ENCODE measurements at places on chromosomes 6 and 20.

- peak; percentile 31 for DNase-seq
These were observed at the start of gene FOXC1 for GRCh38 chr6:1609648-1610496. Gene FOXC1 (plus strand): TSS chr6:1609915. CDS start chr6:1610446, 531 bp downstream.

DNA sequence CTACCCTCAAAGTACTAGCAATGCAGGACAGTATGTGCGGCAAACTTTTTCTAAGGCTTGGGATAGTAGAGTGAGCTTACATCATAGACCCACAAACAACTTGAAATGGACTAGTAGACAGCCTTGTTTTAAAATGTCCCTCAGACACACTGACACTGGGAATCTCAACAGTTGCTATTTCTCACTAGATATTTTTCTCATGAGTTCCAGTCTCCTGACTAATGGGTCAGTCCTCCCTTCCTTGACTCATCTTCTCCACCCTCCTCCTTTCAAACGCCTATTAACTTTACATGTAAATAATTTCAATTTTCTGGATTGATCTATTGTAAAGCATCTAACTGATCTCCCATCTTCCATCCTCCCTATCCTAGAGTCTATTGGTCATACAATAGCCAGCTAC lies 308.3 kb upstream of the PREP start:
- no peak for DNase-seq

- no peak for DNase-seq
These were observed 46.4 kb downstream of the PRL start for GRCh38 chr6:22250486-22250885.

DNA sequence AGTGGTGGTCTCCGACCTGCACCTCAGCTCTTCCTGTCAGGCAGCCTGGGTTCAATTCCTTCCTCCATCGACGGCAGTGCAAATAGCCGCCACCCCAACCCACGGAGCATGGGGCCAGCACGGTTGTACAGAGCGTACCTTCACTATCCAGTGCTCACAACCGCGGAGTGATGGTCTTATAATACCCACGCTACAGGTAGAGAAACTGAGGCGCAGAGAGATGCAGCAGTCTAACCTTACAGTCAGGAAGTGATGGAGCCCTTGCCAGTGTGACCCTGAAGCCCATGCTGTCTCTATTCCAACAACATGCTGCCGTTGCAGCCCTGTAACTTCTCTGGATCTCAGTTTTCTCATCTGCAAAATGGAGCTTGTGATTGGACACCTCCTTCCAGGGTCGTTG lies 11.0 kb downstream of the SCRT2 start:
- DNase-seq = no peak

DNA sequence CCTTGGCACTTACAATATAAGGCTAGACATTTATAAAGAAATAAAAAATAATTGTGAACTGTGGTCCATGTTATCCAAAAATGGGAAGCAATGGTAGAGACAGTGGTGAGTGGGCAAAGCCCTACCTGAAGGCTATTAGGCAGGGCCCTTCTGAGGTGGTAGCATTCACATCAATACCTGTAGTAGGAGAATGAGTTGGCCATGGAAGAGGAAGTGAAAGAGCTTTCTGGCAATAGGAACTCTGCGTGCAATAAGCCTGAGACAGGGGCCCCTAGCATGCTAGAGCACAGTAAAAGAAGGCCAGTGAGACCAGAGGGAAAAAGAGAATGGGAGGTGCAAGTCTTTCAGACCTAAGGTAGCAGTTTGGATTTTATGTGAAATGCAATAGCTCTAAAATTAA lies 754.5 kb downstream of the PTPRT start:
- peak; percentile 7 for DNase-seq

DNA sequence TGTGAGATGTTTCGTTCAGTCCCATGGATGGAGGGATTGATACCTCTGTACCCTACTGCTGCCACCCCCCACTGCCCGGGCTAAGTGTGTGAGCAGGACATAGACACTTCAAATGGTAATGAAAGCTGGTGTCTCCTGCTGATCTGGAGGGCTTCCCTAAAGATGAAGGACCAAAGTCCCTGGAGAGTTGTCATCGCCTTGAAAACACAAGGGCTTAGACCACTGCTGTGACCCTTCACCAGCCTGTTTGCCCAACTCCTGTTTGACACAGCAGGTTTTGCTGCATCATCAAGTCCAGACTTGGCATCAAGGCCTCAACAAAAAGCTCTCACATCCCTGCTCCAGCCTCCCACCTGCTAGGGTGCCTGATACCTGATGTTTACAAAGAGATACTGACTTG lies 57.9 kb upstream of the FAM8A1 start:
- no peak for DNase-seq

DNA sequence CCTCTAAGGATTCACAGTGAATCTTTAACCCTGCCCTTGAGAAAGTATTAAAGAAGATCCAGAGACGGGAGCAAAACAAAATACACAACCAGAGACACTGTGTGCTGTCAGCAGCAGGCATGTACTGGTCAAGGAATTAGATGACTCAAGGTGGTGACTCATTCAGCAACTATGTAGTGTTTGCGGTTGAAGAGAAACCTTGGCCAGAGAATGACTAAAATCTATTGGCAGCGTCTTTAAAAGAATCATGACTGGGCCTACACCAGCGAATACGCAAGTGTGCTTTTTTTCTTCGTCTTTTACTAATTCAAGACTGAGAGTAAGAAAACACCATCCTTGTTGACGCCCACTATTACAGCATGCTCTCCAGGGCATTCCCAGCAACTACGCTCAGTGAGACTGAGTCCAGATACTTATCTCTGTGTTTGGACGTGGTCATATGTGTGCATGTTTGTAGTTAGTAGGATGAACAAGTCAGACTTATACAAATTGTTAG lies 72.4 kb upstream of the BACH2 start:
- DNase-seq = no peak

DNA sequence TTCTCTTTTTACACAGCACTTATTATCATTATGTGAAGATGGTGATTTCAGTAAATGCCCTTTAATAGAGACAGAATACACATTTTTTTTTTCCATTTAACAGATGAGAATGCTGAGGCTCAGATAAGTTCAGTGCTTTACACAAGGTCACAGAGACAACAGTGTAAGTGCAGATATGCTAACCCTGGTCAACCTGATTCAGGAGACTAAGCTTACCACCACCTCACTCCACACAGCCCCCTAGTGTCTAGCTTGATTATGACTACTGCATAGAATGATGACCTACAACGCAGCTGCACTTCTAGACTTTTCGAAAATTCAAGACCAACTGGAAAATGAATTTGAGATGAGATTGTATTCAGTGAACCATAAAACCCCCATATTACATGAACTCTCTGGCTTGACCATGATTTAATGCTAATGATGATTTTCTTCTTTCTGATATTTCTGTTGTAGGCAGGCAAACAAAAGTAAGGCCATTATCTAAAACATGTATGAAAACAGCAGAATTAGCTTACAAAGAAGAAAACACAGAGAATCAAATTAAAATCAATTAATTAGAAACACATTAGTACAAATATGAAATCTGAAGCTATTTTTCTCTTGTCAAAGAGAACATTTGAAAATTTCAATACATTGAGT lies 212.1 kb upstream of the PHACTR1 start:
- no peak for DNase-seq

GRCh38 chr20:11158146-11158545 lies 484.3 kb upstream of the JAG1 start:
- DNase-seq = no peak

DNA sequence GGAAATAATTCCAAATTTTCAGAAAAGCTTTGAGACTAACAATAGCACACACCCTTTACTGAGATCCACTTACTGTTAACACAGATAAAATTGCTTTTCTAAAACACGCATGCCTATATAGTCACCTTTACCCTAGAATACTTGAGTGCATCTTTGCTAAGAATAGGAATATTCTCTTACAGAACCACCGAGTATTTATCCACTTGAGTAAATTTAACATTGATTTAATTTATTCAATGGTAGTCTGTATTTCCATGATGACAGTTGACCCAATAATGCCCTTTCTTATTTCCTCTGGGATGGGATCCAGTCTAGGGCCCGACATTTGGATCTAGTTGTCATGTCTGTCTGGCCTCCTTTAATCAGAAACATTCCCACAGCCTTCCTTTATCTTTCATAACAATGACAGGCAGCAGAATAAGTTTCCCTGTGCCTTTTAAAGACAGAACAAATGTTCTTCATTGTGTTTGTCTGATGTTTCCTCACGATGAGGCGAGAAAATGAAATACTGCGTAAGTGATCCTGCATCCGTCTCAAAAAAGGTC lies 56.6 kb upstream of the ERVFRD-1 start:
- no peak for DNase-seq

- no peak for DNase-seq
These were observed 23.5 kb downstream of the UCKL1 start for GRCh38 chr20:63932606-63933160.

- no peak for DNase-seq
These were observed 15.3 kb downstream of the RSPO4 start for GRCh38 chr20:986733-987355.

DNA sequence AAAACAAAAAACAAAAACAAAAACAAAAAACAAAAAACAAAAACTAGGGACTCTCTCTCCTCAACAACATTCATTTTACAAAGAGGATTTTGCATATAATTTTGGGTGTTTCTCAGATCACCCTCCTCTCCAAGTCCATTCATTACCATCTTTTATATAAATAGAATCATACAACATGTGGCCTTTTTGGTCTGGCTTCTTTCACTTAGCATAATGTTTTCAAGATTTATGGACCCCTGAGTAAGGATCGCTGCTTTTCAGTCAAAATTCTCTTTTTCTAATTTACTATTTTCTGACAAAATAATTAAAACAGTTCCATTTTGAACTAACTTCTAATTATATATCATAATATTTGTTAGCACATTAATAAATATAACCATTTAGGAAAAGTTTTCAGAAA lies 94.8 kb downstream of the UBE3D start:
- DNase-seq = no peak

- no peak for DNase-seq
These were observed 80.6 kb downstream of the ADGB start for GRCh38 chr6:146679386-146679785.

- DNase-seq = no peak
These were observed 29.0 kb upstream of the MANEA start for GRCh38 chr6:95548188-95548786.

GRCh38 chr20:20201639-20202038 lies 149.3 kb downstream of the CFAP61 start:
- no peak for DNase-seq

- DNase-seq = no peak
These were observed 327.9 kb upstream of the SOX4 start for GRCh38 chr6:21265730-21266044.

- no peak for DNase-seq
These were observed 38.7 kb upstream of the CST5 start for GRCh38 chr20:23918101-23918862.

- DNase-seq = no peak
These were observed 46.0 kb downstream of the NUDT3 start for GRCh38 chr6:34346175-34347119.

DNA sequence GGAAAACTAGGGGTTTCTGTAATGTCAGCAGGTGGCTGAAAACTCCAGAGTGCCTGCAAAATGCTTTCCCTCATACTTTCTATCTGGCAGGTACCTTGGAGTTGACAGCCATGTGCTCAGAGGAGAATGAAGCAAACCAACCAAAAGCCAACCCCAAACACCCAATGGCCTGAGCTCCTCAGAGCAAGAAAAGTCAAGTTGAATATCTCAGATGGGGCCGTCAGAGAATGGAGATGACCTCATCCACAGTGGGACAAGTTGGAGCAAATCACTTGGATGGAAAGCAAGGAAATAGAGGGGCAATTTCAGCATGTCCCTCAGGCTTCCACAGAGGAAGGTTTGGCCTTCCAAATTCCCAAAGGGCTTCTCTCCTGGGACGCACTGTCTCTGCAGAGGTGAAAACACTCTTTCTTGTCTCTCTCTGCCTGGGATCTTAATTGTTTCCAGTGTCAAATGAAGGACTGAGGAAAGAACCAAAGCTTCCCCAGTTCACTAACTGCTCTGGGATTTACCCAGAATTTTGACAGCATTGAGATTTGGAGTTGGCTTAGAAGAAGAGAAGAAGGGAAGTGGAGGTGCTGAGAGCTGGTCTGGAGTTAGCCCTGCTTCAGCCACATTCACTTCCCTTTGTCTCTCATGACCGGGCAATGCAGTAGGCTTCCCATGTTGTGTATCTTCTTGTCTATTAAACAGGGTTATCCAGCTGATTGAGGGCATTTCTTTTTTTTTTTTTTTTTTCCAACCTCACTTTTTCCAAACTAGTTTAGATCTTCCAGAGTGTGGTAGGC lies 42.2 kb downstream of the PRND start:
- DNase-seq = peak; percentile 42

DNA sequence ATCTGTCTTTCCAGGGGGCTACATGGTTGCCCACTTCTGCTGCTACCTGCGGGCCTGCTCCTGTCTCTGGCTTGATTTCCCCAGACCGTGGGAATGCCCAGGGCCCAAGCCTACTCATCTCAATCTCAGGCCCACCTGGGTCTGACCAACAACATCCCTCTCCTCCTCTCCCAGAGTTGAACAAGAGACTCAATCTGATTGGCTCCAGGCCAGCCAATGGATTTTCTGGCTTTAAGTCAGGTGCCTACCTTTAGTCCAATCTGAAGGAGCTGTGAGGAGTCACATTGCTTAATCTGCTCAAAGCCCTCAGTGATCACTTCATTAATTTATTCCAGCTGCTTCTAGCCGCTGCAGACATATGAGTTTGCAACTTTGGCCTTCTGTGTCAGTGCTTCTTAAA lies 162.4 kb upstream of the KCNG1 start:
- no peak for DNase-seq

- no peak for DNase-seq
These were observed 70.2 kb upstream of the TFB1M start for GRCh38 chr6:155384321-155384952.
